G401 (cell line): ENCODE measurements at places on chromosomes 12 and 14.

DNA sequence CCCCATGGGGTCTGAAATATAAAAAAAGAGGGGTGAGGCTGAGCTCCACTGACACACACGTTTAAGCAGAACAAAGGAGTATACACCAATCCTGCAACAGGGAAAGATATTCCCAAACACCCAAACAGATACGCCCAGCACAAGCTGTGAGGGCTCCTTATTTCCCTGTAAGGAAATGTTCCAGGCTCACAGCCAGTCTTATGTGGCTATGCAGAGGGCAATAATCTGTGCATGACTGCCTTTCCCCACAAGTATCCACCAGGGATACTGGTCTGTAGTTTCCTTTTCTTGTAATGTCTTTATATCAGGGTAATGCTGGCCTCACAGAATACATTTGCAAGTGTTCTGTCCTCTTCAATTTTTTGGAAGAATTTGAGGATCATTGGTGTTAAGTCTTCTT, 141.7 kb upstream of the DAAM1 start:
- DNase-seq = no peak

DNA sequence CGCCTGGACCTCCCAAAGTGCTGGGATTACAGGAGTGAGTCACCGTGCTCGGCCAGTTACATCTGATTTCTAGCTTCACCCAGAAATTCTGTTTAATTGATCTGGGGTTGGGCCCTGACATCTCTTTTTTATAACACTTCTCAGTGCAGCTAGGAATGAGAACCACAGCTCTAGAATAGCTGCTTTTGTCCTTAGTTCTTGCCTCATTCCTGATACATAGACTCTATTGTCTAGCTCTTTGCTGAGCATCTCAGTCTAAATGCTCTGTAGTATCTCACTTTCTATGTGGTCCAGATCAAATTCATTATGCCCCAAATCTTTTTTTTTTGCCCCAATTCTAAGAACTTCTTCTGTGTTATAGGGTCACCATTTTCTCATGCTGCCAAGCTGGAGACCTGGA, 29.9 kb upstream of the FUT8 start:
- no peak for DNase-seq

GRCh38 chr14:101808894-101809670, 47.6 kb downstream of the PPP2R5C start:
- no peak for DNase-seq

GRCh38 chr12:121252712-121253345, 42.9 kb downstream of the P2RX4 start:
- DNase-seq = no peak

DNA sequence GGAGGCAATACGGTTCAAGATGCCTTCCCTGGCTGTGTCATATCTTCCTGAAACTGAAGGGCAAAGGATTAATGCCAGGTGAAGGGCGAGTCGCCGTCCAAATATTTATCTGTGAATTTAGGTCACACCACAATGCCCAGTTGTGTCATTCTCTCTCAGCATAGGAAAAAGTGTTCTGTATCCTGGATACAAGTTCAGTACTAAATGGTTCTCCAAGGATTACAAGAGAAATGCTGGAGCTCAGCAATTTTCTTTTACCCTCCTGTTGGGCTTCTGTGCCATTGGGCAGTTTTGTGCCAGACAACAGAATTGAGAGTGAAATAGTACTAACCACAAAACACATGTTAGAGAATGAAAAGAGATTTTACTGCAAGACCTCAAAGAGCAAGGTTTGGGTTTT, 493.9 kb downstream of the EGLN3 start:
- DNase-seq = peak; percentile 14

GRCh38 chr12:53617700-53618099, 8.5 kb downstream of the ATF7 start:
- no peak for DNase-seq

DNA sequence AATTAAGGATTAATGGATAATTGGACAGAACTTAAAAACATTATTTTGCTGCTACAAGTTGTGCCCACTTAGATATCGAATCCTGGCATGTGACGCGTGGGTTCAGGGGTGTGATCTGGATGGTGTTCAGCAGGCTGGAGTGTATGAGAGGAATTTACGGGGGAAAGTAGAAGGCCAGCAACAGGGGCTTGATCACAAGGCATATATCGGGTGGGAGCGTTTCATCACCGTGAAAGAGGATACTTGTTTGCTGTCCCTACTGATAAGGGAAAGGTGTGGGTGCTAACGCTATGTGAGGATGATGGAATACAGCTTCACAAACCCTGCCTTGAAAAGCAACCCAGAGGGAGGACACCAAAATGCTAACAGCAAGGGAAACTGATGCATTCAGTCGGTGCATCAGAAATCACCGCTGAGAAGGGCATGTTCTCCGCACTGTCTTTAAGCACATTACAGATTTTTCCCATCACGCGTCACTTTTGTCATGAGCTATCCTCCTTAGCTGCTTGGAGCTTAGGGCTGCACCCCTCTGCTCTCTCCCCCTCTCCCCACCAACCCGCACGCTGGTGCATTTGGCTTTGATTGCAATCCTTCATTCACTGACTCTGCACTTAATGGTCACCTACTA, 13.4 kb downstream of the HHIPL1 start:
- DNase-seq = no peak

GRCh38 chr12:114625294-114625851, 58.6 kb downstream of the TBX3 start:
- peak; percentile 2 for DNase-seq

GRCh38 chr12:5661811-5662210, 229.9 kb downstream of the NTF3 start:
- DNase-seq = no peak

DNA sequence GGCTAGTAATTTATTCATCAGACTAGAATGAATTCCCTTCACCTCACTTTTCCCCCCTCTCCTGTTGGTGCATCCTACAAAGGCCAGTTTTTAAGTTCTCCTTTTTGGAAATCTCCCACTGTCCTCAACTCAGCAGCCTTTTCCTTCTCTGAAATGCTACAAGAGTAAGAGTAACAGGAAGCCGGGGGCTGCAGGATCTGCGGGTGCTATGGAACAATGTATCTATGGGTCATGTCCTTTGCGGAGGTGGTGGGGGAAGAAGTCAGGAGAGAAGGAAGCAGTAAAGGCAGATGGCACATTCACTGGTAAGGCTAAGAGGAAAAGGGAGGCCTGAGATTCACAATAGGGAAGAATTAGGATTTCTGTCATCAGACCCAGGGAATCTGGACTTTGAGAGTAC, 22.2 kb upstream of the TESC start:
- DNase-seq = no peak

DNA sequence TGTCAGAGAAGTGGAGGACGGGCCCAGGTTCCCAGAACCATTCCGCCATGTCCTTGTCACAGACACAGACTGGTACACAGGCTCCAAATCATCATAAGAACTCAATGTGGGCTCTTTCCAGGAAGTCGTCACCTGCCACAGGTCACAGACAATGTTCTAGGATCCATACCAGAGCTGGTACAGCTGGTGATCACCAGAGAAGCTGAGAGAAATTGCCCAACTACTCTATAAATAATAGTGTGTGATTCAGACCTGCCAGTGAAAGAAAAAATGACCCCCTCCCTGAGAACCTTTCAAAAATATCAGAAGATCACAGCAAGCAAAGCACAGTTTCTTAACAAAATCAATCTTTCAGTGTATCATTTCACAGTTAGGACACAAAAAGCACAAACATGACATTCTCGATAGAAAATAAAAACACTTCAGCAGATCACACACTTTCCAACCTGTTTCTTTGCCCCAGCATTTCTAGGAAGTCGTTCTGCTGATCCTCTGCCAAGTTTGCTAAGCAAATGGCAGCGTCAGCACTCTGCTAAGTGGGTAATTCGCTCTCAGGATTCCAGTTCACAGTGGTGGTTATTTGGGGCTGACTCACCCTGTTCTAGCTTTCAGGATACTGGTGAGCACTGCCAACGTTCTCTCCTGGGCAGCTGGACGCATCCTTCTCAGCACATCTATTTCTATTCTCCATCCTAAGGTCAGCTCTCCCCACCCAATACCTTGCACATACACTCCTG, 223.3 kb upstream of the SFSWAP start:
- DNase-seq = no peak

- DNase-seq = no peak
These were observed 7.5 kb downstream of the RNF212B start for GRCh38 chr14:23245282-23245681.

GRCh38 chr12:129605666-129606065, 298.2 kb downstream of the TMEM132D start:
- DNase-seq = no peak

- DNase-seq = peak; percentile 98
These were observed 871.1 kb upstream of the MGAT4C start for GRCh38 chr12:87127272-87127671.

GRCh38 chr14:50612806-50613205, 52.9 kb downstream of the ATL1 start:
- DNase-seq = peak; percentile 72

GRCh38 chr12:4307593-4308333, 13.2 kb upstream of the TIGAR start:
- DNase-seq = peak; percentile 94

DNA sequence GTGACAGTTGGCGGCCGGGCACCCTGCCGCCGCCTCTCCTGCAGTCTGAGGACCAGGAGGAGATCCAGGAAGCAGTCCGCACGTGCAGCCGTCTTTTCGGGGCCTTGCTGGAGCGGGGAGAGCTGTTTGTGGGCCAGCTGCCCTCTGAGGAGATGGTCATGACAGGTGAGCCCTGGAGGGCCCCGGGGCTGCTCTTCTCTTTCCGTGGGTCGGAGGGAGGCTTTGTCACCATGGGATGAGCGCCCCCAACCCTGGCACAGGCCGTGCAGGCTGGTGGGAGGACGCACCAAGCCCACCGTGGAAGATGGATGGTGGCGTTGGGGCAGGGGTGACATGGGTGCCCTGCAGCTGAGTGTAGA, 532 bp downstream of the NOC4L start:
- no peak for DNase-seq

DNA sequence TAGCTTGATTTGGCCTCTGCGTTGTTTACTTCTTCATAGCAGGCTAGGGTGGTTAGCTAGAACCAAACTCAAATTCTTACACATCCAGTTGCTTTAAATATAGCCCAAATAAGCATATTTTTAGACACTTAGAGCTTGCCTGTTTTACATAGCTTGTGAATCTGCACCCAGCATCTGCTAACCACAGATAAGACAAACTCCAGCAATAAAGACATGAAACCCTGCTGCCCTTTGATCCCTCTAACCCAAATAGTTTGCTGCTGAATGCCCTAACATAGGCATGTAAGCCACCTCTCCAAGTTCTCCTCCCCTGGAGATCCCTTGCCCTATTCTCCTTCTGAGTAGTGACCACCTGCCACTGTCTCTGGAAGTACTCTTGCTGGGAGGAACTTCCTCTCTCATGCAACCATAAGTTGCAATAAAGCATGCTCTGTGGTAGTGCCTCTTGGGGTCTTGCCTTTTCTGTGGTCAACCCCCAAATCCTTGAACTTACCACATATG, 185.6 kb downstream of the TMEM117 start:
- DNase-seq = no peak

DNA sequence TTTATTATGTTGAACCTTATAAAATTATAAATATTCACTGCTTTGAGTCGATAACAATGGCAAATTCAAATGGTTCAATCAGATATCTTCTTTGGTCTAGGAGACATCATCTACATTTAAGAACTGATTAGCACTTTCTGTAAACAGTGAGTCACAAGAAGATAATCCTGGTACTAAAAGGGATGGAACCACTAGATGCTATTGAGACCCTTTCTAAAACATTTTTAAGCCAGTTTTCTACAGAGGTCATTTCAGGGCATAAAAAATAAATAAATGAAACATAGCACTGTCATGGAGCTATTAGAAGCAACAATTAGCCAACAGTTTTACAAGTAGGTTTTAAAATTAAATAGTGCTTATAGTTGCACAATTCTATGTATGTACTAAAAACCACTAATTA, 212.2 kb downstream of the DUSP6 start:
- no peak for DNase-seq

DNA sequence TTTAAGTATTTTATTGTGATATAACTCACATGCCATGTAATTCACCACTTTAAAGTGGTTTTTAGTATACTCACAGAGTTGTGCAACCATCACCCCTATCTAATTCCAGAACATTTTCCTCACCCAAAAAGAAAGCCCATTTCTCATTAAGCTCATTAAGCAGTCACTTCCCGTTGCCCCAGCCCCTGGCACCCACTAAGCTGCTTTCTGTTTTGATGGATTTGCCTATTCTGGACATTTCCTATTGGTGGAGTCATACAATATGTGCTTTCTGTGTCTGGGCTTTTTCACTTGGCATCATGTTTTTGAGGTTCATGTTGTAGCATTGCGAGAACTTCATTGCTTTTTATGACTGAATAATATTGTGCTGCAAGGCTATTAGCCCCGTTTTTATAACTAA, 66.0 kb downstream of the ARL6IP4 start:
- no peak for DNase-seq
